ENCODE measurements at places on chromosomes 3 and 15.

DNA sequence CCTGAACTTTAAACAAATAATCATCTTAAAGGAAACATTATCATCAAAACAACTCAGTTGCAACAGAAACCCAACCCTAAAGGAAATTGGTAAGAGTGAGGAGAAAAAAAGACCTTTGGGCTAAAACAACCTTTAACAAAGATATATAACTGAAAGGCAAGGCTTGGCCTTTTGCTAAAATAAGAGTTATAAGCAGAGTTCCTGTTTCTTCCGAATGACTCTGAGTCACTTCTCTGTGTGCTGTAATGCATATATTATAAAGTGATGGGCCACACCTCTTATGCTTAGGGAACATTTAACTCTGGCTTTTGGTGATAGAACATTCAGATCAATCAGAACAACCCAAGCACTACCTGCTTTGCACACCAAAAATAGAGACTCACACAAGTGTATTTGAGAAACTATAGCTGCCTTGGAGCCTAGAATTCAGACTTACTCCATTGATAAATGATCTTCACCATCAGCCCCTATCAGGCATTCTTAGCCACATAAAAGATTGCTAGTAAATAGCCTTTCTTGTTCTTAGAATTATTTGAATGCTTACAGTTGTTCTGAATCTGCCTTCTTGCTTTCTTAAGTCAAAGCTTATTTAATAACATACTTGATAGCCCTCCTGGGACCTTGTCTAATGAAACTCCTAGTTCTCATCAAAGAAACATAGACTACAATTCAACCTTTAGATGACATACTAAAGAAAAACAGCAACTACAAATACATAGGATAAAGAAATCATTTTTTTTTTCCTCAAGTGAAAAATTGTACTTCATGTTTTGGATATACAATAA lies 294.2 kb upstream of the SEMA6D start:
- no peak for DNase-seq

DNA sequence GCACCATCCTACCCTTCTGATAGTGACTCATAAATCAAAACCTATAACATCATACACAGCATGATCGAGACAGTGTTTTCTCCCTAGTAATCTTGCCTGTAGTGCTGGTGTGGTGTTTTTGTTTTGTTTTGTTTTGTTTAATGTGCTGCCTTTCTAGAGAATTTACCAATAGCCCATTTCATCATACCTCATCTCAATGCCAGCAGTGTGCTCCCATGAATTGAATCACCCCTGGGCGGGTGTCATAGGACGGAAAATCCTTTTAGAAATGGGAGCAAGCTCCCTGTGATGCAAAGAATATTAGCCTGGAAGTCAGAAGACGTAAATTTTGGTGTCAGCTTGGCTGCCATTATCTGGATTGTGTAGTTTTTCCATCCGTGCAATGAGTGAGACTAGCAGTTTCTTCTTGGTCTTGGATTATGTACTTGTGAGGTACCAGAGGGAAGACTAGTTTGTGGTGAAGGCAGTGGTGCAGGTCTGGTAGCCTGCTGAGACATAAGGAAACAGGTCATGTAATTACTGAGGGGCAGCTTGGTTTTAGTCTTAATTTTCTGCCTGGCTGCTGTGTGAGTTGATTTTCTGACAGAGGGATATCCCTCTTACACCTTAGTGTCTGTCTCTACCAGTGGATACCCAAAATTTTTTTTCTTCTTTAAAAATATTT lies 29.9 kb downstream of the IGSF10 start:
- DNase-seq = no peak

DNA sequence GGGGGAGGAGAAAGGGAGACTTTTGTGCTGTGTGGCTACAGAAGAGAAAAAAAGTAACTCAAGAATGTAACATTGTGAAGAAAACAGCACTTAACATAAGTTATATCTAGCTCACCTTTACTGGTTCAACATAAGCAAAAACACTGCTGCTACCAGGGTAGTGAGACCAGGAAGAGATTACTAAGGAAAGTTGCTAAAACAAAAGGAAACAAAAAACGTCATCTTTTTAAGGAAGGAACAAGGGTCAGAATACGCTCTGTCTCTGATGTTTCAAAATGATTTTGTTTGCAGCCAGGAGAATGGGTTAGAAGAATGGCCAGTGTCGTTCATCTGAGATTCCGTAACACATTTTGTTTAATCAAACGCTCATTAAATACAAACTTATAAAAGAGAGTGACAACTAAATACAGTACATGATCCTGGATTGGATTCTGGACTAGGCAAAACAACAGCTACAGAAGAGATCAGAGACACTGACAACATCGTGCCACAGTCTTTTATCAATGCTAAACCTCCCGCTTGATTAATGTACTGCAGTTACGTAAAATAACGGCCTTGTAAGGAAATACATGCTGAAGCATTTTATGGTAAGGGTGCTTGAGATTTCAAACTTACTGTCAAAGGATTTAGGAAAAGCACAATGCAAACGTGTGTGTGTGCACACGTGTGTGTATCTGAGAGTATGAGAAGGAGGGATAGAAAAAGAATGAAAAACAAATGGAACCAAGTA lies 67.7 kb downstream of the FOXP1 start:
- DNase-seq = no peak

DNA sequence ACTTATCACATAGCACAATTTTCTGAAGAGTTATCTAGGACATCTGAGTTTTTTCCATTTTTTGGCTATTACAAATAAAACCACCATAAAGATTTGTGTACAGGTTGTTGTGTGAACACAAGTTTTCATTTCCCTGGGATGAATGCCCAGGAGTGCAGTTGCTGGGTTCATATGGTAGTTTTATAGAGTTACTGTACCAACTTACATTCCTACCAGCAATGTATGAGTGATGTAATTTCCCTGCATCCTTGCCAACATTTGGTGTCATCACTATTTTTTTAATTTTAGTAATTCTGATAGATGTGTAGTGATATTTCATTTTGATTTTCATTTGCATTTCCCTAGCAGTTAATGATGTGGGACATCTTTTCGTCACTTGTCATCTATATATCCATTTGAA lies 20.5 kb downstream of the FILIP1L start:
- DNase-seq = no peak

DNA sequence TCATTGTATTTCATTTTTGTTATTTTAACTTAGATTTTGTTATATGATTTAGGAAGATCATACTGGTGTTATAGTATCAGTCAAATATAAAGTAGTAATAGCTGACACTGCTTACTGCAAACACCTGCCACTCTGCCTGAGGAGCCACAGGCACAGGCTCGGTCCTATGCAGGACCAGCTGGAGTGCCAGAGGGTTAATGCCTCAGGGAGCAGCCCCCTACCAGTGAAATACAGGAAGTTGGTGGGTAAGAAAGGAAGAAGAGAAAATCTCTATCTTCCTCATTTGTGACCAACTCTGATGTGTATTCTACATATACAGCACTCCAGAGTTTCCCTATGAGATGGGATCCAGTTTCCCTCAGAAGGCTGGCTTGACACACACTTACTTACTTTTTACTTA lies 593.3 kb downstream of the UNC13C start:
- DNase-seq = no peak

DNA sequence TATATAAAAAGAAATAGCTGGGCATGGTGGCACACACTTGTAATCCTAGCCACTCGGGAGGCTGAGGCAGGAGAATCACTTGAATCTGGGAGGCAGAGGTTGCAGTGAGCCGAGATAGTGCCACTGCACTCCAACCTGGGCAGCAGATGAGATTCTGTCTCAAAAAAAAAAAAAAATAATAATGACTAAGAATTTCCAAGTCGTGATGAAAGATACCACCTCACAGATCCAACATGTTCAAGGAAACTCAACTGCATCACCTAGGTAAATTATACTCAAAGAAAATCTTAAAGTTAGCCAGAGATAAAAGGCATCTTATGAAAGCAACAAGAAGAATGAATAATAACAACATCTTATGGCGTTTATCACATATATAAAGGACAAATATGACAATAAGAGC lies 50.1 kb downstream of the DOCK3 start:
- no peak for DNase-seq

- no peak for DNase-seq
These were observed 24.4 kb downstream of the MAGEF1 start for GRCh38 chr3:184687363-184688015.

- DNase-seq = no peak
These were observed 22.4 kb upstream of the CELF6 start for GRCh38 chr15:72342385-72342784.

DNA sequence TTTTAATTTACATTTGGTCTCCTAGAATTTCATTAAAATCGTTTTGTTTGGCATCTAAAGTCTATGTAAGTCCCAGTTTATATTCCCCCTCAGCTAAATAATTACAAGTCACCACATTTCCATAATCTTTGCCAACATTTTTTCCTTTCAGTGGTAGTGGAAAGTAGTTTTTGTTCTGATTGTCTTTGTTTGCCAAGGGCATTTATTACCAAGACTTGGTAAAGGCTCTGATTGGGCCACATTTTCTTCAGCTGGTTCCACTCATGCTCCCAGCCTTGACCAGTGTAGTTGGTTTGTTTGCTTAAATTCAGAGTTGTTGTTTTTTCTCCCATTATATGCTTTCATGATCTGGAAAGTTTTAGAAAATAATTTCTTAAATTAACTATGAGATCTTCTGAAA lies 153.4 kb upstream of the MME start:
- DNase-seq = no peak

GRCh38 chr3:119636891-119637611 lies 23.3 kb downstream of the POPDC2 start:
- DNase-seq = no peak

Data from activated CD8-positive, alpha-beta memory T cell treated with anti-CD3 and anti-CD28 coated beads, Interleukin-2, amount 50 U/mL, for 48 hours (primary cell).